ENCODE measurements at places on chromosomes 2 and 18.
A peak's percentile ranks its signal among the peaks of the same experiment; 100 is the strongest.

- DNase-seq = peak; percentile 8
Measured at GRCh38 chr18:44507729-44508325, 172.9 kb upstream of the SETBP1 start.

- DNase-seq = no peak
Measured at GRCh38 chr2:28166956-28167355, 225.7 kb upstream of the FOSL2 start.

DNA sequence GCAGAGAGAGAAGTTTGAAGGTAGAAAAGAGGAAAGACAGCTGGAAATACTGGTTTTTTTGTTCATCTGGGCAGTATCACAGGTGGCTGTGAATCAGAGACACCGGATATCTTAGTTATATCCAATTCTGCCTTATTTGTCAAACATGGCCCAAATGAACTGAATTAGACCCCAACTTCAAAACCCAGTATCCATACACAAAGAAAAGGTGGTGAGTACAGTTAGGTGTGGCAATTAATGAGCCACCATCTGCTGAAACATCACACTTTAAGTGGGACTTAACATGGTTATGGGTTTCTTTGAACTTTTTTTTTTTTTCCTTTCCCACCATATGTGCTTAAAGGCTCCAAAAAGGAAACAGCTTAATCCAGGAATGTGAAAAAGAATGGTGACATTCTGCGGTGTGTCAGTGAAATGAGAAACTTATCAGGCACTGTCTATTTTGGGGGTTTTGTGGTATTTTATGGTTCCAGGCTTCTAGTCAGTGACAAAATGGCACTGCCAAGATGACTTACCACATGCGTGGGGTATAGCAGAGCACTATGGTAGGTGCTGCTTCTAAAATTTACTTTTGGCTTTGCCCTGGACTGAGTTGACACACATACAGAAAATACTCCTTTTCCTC lies 5.0 kb upstream of the TMEM178A start:
- DNase-seq = no peak

DNA sequence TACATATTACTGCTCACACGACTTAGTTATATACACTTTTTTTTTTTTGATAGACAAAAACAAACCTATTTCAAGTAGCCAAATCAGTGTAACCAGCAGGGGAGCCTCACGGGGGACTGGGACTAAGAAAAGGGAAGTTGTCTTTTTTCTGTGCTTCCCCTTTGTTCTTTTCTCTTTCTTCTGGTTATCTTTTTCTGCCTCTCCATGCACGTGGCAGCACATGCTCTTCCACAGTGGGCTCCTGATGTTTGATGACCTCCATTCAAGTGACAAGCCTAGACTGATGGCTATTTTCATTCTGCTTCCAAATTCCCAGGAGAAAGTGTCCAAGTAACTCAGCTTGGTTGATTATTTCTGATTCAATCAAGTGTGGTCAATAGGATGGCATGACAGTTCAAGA lies 98.2 kb upstream of the STK39 start:
- DNase-seq = no peak

DNA sequence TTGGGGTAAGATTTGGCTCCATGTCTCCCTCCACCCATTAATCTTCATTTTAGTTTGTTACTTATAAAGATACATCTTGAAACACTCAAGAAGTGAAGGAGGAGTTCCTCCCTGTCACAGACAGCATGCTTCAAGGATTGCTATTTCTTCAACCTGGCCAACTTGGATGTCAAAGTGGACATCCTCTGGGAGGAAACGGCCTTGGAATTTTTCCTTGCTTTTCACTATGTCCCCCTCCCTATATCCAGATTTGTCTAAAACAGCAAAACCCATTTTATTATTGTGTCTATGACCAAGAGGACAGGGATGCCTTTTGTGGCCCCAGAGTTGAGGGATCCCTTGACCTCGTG lies 242.9 kb downstream of the LPIN1 start:
- no peak for DNase-seq

- DNase-seq = no peak
Measured at GRCh38 chr18:49685231-49685942, 123.5 kb downstream of the LIPG start.

DNA sequence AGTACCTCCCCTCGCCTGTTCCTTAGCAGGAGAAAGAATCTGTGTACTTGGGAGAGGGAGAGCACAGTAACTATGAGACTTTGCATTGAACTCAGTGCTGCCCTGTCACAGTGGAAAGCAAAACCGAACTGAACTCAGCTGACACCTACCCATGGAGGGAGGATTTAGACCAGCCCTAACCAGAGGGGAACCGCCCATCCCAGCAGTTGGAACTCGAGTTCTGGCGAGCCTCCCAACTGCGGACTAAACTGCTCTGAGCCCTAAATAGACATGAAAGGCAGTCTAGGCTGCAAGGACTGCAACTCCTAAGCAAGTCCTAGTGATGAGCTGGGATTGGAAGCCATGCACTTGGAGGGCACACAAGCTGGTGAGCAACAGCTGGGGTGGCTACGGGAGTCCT lies 110.4 kb downstream of the GRB14 start:
- no peak for DNase-seq

DNA sequence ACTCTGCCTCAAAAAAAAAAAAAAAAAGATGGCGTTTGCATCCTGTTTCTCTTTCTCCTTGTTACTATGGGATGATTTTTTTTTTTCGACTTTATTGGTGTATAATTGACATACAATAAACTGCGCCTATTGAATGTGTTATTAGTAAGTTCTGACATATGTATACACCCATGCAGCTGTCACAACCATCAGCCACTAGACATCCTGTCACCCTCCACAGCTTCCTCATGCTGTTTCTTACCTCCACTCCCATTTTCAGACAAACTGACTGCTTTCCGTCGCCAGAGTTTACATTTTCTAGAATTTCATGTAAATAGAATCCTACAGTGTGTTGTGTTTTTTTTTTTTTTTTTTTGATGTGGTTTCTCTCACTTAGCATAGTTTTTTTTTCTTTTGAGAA lies 27.9 kb downstream of the RRM2 start:
- no peak for DNase-seq

- no peak for DNase-seq
Measured at GRCh38 chr18:73900106-73900835, 247.4 kb downstream of the FBXO15 start.

GRCh38 chr18:76430636-76431035 lies 64.4 kb downstream of the ZNF516 start:
- DNase-seq = no peak

DNA sequence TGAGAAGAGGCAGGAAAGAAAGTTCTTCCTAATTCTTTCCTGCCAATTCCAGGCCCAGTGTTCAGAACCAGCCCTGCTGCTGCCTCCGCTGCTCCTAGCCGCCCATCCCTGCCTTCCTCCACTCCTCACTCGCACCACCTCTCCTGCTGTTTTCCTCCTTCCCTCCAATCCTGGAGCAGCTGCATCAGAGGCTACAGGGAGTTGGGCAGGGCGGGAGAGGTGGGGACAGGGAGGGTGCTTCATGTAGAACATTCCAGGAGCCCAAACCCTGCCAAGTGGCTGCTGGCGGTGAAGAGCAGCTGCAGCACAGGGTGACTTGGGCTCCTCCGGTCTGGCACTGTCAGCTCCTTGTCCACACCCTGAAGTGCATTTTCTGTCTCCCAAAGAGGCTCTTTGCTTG lies 176.3 kb downstream of the TNS1 start:
- DNase-seq = no peak

DNA sequence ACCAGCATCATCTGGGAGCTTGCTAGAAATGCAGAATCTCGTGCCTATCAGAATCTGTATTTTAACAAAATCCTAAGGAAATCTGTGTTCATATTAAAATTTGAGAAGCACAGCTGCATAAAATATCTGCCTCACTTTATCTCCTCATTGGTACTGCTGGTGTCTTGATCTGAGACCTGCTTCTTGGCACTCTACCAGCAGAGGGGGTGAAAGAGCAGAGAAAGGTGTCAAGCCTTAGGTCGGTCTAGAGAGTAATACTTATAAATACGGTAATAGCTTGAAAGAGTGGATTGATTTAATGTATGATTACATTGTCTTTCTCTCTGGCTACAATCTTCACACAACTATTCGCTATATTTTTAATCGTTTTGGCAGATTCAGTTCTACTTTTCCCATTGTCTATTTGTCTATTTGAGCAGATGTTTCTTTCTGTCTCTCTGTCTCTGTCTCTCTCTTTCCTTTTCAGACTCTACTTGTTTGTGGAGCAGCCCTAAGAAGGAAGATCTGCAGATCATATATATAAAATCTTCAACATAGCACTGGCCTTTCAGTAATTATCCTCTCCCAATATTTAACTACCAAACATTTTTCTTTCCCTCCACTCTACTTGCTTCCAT lies 1.7 kb upstream of the GCG start:
- no peak for DNase-seq

DNA sequence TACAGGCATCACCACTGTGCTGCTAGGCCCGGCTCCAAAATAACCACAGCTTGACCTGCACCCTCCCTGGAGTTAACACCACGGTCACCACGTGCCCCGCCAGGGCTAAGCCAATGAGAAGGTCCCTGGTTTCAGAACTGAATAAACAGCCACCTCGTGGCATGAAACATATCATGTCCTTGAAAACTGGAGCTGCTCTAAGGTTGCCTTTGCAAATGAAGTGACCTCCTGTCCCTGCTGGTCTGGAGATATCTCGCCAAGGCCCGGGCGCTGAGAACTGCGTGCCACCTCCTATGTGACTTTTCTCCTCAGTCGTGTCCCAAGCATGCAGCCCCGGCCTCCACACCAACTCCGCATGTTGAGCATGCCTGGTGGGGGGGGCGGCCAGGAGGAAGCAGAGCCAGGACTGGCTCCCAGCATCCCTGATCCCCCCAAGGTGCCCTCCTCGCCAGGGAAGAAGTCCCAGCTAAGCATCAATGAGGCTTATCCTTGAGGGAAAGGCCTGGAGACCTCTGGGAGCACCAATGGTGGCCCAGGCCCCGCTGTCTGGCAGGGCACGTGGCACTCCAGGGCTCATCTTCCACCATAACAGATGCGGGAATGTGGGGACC lies 16.3 kb upstream of the KCNG2 start:
- no peak for DNase-seq

GRCh38 chr2:131058920-131059319 lies 34.3 kb downstream of the FAM168B start:
- peak; percentile 46 for DNase-seq

DNA sequence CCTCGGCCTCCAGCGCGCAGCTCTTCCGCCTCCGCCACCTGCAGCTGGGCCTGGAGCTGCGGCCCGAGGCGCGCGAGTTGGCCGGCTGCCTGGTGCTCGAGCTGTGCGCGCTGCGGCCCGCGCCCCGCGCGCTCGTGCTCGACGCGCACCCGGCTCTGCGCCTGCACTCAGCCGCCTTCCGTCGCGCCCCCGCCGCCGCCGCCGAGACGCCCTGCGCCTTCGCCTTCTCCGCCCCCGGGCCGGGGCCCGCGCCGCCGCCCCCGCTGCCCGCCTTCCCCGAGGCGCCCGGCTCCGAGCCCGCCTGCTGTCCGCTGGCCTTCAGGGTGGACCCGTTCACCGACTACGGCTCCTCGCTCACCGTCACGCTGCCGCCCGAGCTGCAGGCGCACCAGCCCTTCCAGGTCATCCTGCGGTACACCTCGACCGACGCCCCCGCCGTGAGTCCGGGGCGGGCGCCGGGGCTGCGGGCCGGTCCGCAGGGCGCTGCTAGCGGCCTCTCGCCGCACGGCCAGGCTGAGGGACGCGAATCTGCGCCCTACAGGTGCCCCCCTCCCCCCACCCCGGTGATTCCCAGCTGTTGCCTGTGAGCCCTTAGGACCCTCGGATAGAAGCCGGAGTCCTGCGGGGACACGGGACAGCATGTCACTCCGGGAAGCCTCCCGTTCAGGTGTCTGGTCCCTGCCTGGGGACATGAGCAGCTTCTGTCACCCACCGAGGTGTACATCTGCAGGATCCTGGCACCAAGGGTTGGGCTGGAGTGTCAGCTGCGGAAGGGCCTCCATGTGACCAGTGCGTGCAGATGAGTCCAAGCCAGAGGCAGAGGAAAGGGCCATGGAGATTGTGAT lies 616 bp downstream of the RNPEPL1 start:
- peak; percentile 65 for DNase-seq

DNA sequence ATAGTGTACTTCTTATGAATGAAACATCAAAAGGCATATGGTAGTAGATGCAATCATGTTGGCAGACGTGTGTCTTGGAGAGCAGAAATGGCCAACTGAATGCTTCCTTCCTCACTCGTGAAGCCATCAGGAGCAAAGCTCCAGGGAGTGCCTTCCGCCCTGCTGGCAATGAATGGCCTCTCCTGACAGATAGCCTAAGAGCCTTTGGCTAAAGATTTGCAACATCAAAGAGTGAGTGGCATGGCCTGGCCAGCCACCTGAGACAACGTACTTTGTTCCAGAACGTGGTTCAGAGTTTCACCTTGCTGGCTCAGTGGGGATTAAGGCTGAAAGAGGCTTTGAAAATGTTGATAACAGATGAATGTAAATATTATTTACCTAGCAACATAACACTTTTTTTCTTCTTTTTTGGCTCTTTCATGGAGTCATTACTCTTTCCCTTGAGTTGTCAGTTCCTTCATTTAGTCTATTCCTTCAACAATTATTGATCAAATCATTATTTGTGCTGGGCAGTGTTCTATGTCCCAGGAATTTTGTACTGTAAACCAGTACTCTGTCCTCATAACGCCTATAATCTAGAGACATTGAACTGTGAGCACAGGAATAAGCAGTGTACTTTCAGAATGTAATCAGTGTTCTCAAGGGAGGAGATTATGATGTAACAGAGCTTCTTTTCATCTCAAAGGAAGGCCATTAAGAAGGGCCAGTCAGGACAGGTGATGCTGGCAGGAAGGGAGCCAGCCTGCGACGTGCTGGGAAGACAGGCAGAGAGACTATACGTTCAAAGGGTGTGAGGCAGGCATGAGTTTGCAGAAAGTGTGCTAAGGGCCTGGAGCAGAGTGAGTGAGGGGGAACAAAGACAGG lies 59.4 kb upstream of the SH3RF3 start:
- no peak for DNase-seq

- DNase-seq = no peak
Measured at GRCh38 chr2:138276339-138276738, 225.2 kb upstream of the SPOPL start.

DNA sequence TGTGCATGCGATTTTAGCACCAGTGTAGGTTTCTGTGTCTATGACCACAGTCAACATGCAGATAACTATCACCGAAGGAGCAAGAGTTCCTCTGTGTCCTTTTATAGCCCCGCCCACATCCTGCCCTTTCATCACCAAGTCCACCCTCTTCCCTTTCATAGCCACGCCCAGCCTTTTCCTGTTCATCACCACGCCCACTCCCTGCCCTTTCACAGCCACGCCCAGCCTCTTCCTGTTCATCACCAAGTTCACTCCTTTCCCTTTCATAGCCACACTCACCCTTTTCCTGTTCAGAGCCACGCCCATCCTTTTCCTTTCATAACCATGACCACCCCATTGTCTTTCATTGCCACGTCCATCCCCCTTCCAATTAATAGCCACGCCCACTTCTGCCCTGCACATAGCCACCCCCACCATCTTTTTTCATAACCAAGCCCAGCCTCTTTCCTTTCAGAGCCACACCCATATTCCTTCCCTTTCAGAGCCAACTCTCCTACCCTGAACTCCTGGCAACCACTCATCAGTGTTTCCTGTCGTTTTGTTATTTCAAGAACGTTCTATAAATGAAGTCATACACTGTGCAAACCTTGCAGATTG lies 273.9 kb downstream of the MYT1L start:
- no peak for DNase-seq

- no peak for DNase-seq
Measured at GRCh38 chr2:70182689-70183088, 8.1 kb downstream of the C2orf42 start.

GRCh38 chr18:69949538-69949936 lies 1.9 kb upstream of the CD226 start:
- DNase-seq = no peak

Measured in hypothalamus (tissue), 51 donors.